ENCODE measurements at places on chromosomes 6 and 20. TPM values are rescaled to one million over a fixed set of nuclear protein-coding genes. Genes with fewer than 3 reads are reported as not detected.

Gene HCK
- total RNA-seq, result not detected

Gene TRERF1
- 2.9 TPM for total RNA-seq

Gene CEP43
- total RNA-seq, result 36.8 TPM

Gene TRIM27
- total RNA-seq, result 50.2 TPM

Gene TUBB2B
- 6.9 TPM for total RNA-seq

Gene PROKR2
- total RNA-seq, result not detected

Gene MROH8
- 0.38 TPM for total RNA-seq

Gene DNMT3B
- total RNA-seq, result 2.0 TPM

Gene LTB
- total RNA-seq, result 0.28 TPM

Gene C6orf52
- total RNA-seq, result 0.56 TPM

Gene MCCD1
- not detected for total RNA-seq

Gene CNR1
- total RNA-seq, result 0.28 TPM

Gene MOG
- not detected for total RNA-seq

Gene WFDC12
- total RNA-seq, result 0.28 TPM

Data from regular cardiac myocyte (primary cell).